ENCODE measurements at places on chromosomes 6 and 20.

DNA sequence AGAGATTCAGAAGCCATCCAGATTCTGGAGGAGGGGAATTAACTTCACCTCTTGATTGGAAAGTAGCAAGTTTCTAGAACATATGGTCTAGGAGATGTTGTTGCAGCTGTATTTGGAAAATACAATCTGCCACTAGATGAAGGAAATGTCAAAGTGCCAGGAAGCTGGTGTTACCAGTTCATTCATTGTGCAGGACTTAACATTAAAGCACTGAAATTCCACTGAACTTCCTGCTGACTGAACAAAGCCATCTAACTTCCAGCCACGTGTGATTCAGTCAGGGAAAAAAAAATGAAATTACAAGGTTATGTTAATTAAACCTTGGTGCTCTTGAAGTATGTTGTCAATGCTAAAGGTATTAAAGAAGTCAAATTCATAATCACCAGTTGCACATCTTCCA is 321.5 kb upstream of the SASH1 start:
- DNase-seq: no peak

GRCh38 chr6:87907521-87907920 is 140.1 kb upstream of the SPACA1 start:
- DNase-seq: no peak

DNA sequence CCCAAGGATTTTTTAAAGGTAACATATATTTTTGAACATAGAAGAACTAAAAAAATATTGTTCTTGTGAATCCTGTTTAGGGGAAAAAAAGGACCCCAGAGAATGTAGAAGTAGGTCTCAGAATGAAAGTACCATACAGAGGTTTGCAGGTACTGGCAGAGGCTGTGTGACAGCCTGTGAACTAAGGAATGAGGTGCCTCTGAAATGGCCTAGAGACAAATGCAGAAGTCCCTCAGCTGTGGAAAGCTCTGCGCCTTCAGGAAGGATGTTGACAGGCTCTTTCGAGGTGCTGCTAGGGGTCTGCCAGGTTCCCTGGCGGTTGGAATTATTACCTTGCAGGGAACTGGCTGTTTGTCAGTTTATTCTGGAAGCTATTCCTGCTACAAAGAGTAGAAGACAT is 8.6 kb upstream of the TUBB2B start:
- DNase-seq: no peak

DNA sequence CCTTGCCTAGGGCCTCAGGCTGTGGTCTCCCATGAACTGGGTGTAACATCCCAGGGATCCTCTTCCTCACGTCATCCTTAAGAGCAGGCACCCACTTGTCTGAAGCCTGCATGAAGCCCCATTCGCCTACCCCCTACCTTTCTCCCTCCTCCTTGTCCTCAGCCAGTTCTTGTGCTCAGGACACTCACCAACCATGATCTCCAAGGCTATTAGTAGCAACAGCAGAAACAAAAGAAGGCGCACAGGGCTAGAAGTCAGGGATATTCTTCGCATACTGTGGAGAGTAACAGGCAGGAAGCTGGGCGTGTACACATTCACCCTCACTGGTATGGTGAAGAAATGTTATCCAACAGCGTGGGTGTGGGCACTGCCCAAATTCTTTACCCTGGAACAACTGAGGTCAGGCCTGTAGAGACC is 7.3 kb downstream of the RAET1E start:
- no peak for DNase-seq

GRCh38 chr20:9066191-9066590 is 2.7 kb upstream of the PLCB4 start:
- no peak for DNase-seq

DNA sequence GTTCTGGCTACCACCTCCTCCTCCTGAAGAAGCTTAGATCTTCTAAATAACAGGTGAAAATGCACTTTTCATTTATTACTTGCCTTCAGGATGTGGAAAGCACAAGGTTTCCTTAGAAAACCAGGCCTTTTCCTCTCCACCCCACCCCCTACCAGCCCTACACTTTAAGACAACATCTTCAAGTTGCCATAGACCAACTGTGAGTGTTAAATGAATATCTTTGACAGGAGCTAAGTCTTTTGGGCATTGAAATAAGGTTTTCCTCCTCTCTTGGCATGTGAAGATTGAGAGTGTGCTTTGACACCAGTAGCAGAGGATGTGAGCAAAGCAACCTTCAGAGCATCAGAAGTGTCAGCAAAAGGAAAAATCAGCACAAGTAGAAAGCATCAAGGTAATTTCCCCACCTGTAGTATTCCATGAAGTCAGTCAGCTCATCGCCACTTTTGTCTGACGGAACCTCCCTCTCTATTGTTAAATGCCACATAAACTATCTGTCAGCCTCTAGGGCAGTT is 532.3 kb upstream of the MMS22L start:
- DNase-seq: no peak

DNA sequence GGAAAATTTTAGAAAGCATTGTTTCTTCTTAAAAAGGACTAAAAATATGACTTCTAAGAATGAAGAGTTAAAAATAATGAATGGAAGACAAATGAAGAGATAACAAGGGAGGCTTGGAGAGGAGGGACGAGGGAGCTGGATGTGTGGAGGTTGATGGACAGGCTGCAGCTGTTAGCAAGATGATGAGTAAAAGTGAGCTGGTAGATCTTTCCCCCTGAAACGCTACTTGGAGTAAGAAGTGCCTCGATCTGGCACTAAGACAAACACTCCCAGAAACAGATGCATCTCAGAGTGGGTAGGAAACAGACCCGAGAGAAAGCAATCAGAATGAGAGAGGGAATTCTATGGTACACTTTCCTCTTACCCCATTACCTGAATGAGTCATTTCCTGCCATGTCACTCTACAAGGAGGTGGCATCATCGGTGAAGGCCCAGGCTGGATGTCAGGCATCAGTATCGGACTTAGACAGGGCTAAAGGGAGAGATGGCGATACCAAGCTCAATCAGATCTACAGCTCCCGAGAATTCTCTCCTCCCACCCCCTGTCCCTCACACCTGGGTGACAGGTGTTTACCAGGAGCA is 154.1 kb upstream of the BMP2 start:
- DNase-seq: no peak

DNA sequence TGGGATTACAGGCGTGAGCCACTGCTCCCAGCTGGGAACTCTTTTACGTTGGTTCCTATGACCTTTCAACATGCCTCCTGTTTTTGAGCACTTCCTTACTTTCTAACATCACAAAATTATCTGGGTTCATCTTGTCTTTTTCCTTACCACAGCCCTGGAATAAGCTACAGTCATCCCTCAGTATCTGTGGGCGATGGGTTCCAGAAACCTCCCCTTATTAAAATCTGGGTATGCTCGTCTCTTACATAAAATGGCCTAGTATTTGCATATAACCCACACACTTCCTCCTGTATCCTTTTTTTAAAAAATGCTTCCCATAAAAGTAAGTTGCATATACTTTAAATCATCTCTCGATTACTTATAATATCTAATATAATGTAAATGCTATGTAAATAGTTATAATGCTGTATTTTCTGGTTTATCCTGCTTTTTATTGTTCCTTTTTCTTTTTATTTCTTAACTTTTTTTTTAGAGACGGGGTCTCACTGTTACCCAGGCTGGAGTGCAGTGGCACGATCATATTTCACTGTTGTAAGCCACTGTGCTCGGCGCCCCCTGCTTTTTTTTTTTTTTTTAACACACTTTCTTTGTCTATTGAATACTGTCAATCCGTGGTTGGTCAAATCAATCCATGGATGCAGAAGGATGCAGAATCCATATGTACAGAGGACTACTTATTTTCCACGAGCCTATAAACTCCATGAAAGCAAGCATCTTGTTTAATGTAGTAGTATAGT is 9.2 kb downstream of the RPF2 start:
- DNase-seq: no peak

DNA sequence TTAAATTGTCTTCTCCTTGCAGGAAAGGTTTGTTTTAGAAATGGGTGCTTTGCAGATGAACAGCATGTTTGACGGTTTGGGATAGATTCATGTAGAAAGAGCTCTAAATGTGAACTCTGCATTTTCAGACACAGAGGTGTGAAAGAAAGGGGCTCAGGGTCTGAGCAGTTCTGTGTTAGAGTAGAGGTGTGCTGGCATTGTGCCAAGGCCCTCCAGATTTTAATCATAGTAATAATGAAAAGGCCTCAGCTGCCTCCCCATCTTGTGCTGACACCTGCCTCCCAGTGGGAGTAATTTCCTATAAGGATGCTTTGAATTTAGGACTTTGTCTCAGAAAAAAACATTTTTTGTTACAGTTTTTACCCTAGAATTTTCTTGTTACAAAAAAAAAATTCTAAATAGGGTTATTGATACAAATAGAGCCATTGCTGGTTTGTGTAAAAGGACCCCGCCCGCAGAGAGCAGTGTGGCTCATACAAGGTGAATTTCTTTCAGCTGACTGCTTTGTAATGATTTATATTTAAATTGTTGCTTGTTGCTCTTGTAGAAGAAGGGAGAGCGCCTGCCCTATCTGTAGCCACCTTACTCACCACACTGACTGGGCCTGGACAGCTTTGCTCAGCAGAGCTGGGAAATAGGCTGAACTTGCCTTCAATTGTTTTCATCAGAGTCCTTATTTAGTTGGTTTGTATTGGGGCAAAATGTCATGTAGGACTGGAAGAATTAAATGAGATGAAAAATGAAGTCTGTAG is 294.5 kb downstream of the ZFAND3 start:
- DNase-seq: no peak

GRCh38 chr6:155384321-155384952 is 70.2 kb upstream of the TFB1M start:
- no peak for DNase-seq

DNA sequence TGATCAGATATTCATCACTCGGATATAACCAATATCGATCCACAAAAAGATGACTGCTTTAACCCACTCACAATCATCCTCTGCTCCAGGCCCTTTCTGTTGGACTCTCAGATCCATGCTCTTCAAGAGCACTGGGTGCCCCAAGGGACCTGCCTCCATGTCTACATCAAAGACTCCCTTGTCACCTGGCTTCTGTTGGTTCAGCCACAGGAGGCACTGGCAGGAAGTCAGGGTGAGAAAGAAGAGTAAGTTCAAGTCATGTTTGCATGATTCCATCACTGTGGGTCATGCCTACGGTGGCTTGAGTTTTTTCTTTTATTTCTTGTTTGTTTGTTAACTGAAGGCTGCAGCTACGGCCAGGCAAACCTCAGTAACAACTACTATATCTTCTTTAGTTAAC is 243.3 kb downstream of the ADGRG6 start:
- no peak for DNase-seq

- DNase-seq: peak; percentile 62
Observed at GRCh38 chr20:17849901-17850683, 118.5 kb downstream of the SNX5 start.

- DNase-seq: peak; percentile 78
Observed at GRCh38 chr6:126380072-126380583, 40.2 kb downstream of the CENPW start.

DNA sequence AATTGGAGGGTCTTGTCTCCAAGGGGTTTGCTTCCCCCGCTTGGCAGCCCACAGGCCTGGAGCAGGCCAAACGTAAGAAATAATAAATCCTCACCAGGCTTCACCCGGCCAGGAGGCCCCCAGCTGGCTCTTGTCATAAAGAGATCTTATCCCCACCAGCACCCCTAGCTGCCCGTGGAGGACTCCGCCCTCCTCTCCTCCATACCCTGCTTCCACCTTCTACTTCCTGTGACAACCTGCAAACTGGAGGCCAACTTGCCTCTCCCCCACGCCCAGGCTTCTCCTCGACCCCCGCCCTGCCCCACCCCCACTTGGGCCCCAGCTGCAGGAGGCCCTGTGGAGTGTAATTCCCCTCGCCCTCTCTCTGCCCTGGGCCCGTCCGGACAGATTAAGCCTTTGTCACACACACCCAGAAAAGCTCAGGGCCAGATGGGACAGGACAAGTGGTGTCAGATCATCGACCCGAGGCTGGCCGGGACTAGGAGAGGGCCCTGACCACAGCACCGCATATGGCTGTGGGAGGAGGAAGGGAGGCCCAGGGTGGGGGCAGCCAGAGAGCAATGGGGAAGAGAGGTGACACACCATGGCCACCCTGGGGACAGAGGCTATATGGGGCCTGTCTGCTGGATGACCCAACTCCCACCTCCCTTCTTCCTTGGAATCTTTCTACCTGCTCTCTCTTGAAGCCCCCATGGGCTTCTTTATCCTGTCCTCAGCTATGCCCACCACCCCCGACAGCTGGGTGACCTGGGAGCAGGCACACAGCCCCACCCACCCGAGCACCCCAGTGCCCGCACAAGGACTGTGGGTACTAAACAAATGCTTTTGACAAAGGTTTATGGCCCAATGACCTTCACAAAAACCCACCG is 3.9 kb downstream of the NOL4L start:
- peak; percentile 47 for DNase-seq

All from HepG2 (cell line).